ENCODE measurements at places on chromosomes 5 and 9.

- peak; percentile 52 for DNase-seq
These were observed 15.7 kb downstream of the PNPLA7 start for GRCh38 chr9:137534256-137535119.

DNA sequence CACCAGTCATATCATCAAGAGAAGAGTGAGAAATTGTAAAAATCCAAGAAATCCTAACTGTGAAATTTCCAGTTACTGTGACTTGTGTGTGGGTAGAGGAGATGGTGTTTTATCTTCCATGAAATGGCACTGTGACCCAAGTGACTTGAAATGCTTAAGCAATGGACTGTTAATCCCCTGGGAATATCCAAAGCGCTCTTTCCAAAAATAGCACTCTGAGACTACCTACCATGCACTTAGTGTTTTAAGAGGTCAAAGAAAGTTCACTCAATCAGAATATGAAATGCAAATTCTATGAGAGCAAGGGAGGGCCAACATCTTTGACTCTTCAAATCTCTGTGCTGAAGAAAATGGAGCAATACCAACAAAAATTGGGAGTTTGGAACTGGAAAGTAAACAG is 244.0 kb downstream of the GABRB2 start:
- DNase-seq = no peak

- no peak for DNase-seq
These were observed 67.8 kb downstream of the PTCH1 start for GRCh38 chr9:95449016-95449415.

DNA sequence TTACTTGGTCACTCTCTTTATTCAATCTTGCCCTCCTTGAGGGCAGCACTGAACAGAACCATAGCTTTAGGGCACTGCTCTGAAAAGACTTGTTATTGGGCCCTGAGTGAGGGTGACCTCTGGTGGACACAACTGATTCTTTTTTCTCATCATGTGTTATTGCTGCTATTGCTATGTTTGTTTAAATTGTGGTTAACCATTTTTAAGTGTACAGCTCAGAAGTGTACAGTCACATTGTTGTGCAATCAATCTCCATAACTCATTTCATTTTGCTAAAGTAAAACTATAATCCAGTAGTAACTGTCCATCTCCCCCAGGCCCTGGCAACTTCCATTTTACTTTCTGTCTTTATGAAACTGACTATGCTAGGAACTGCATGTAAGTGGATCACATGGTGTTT is 351.1 kb upstream of the RIOK2 start:
- peak; percentile 18 for DNase-seq

- no peak for DNase-seq
These were observed 40.5 kb upstream of the ANGPTL2 start for GRCh38 chr9:127162864-127163365.

DNA sequence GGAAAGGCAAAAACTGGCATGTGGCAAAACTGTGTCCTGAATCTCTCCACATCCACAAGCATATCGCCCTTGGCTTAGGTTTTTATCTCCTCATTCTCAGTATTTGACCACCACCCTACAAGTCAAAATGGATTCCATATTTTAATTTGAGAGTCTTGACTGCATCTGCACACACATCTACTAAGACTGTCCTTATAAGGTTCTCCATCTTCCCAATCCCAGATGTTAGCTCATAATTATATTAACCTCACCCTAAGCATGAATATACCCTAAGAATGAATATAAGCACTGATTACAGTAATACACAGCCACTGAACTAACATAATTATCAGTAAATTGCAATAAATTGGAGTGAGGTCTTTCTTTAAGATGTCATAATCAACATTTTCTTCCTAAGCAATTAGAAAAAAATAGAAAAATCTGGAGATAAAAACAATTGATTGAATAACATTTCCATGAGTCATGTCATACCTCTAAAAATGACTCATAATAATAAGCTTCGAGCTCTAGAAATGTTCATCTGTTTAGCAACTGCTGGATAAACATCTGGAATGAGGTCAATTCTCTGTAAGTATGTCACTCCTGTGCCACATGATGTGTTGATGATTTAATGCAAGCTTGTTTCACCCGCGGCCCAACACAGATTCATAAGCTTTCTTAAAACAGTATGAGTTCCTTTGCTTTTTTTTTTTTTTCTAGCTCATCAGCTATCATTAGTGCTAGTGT is 39.9 kb upstream of the PAM start:
- no peak for DNase-seq

- DNase-seq = no peak
These were observed 175.2 kb downstream of the GAS1 start for GRCh38 chr9:86771941-86772634.

DNA sequence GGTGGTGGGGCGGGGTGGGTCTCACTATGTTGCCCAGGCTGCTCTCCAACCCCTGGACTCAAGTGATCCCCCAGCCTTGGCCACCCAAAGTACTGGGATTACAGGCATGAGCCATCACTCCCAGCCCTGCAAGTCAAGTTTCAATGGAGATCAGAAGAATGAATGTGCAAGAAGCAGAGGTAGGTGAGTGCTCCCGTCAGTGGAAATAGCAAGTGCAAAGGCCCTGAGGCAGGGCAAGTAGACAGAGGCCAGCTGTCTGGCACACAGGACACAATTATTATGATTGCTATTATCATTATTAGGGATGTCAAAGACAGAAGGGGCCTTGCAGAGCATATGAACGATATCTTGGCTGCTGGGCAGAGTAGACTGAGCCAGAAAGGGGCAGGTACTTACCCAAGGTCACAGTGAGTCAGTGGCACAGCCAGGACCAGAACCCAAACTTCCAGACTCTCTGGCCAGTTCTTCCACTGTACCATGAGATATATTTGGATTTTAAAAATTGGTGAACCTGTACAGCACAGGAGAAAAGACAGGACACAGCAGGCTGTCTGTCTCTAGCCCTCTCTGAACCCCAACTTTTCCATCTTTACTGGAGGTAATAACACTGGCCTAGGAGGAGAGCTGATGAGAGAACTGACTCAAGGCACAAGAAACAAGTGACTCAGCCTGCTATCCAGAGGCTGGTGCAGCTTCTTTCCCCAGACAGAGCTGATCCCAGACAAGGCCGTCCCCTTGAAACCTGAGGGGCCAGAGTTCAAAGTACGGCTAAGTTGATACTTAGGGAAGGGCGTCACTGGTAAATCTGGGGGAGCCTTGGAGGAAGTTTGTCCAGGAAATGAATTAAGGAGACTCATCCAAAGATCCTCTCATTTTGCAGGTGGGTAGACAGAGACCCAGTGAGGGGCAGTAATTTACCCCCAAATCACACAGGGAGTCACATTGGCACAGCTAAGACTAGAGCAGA is 1.4 kb downstream of the HDHD3 start:
- no peak for DNase-seq

- DNase-seq = no peak
These were observed 177.2 kb upstream of the PITX1 start for GRCh38 chr5:135211083-135211790.

GRCh38 chr5:132295505-132296411 is 1.6 kb downstream of the SLC22A4 start:
- no peak for DNase-seq

- no peak for DNase-seq
These were observed 149.9 kb downstream of the FAM114A2 start for GRCh38 chr5:153888781-153889180.

DNA sequence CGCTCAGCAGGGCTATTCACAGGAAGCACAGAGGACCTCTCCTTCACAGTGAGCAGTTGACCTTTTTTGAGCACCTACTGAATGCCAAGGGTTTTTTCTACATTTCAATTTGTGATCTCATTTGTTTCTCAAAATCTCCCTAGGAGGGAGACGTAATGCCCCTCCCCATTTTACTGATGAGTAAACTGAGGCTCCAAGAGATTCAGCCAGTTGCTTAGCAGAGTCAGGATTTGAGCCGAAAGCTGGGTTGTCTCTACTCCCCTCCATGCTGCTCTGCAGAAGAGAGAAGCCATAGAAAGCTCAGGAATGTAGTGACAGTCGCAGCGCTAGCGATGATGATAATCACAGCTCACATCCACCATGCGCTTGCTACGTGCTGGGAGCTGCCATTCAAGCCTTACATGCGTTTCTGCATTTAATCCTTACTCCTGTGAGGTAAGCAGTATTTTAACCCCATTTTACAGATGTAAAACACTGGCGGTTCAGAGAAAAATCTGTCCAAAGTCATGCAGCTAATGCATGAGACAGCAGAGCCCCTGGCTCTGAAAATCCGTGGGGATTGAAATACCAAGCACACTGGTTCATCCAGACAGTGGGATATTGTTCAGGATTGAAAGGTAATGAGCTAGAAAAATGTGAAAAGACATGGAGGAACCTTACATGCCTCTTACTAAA is 33.8 kb downstream of the ERGIC1 start:
- DNase-seq = no peak

DNA sequence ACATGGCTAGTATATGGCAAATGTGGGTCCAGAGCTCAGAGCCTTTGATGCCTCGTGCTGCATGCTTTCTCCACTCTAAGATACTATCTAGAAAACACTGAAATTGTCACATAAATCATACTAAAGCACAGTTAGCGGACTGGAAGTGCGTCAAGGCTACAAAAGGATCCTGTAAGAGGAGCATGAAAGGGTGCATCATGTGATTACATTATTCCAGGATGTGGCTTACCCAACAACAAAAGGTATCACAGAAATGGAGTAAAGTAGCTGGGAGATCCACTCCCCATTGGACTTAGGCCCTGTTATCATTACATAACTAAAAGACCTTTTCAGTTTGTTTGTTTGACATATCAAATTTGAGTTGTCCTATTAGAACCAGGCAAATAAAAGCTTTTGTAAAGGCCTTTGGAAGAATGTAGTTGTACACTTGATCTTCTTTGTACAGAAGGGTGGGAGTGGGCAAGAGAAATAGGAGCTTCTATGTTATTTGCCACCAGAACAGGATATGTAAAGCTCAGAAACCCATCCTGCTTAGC is 6.9 kb downstream of the SLC31A1 start:
- DNase-seq = no peak

DNA sequence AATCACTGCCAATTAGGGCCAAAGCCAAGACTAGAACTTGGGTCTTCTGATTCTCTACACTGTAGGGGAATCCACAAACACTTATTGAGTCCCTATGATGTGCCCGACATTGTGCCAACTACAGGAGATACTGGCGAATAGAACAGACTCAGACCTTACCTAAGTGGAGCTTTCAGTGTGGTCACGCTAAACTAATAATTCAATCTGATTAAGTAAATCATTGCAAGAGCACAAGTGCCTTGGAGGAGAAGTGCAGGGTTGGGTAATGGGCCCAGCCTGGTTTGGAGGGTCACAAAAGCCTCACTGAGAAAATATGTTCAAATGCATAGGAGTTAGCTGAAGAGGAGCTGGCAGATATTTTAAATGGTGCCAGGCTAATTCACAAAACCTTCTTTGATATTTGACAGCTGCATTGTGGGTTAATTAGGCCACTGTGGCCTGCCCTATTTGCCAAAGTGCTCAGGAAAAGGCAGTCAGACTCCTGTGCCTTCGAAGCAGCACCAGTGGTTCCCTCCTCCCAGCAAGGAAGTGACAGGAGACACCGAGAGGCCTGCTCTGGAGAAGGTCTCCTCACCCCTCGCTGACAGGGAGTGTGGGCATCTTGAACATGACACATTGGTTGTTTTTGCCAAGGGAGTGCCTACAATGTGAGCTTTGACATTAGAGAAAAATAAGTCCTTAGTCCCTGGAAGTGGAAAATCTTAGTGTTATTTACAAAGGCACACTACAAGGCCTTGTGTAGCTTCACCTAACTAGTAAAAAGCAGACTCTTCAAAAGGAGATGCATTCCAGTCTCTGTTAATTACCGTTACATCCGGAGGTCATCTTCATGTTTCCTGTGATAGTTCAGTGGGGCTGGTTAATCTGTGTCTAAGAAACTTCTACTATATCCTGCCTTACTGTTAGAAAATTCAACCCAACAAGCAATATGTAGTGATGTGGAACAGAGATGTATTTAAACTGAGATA is 24.1 kb upstream of the TRAF1 start:
- no peak for DNase-seq

- peak; percentile 20 for DNase-seq
These were observed 96.0 kb downstream of the HINT1 start for GRCh38 chr5:131068893-131069643.

DNA sequence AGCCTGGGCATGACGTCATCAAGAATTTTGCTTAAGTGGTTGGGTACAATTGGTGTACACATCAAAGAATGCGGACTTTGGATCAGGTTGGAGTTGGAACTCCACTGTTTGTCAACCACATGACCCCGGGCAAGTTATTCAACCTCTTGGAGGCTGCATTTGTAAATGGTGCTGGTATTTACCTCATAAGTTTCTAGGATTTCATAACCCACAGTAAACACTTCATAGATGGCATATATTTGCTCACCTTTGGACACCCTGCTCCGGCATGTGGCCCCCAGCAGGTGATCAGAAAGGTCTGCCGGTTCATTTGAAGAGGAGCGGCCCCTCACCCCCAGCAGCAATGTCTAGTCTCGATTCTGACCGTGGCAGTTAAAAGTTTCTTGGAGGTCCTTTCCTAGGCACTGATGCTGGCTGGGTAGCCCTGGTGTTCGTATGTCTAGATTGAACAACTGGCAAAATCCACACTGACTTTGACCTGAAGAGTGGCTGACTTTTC is 60.6 kb downstream of the IL6ST start:
- DNase-seq = no peak

- DNase-seq = no peak
These were observed 122.1 kb upstream of the FBXL17 start for GRCh38 chr5:108503986-108504385.

DNA sequence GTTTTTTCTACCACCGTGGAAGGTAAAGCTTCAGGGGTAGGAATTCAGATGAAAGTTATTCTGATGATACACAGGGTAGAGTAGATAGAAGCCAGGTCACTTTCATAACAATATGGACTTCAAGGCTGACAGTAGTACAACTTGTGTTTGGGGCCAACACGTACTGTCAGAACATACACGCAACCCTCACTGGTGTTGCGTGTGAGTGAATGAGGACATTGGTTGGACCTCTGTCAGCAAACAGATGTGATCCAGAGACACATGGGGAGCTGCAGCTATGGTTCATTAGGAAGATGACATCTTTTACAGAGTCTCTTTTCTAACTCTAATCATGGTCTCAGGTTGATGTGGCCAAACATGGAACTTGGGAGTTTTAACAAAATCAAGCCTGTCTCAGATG is 70.1 kb upstream of the MOCS2 start:
- DNase-seq = no peak

DNA sequence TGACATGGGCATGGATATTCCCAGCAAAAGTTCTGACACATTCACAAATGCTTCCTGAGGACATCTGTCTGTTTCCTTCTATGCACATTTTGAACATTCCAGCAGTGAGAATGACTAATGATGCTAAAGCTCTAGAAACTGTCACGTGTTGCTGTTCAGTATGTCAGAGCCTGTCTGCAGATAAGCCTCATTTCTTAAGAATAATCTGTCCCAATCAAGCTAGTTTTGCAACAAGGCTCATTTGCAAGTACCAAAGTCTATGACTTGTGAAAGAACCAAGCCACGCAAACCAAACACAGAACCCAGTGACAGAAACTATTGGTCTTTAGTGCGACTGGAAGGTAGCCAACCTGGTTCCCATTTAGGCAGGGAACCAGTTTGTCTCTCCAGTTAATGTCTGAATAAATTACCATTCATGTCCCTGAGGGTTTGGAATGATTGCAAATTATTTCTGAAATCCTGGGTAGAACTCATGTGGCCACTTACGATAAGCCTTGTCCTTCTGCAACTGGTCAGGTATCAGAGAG is 178.5 kb downstream of the C9orf152 start:
- DNase-seq = no peak

GRCh38 chr9:5442400-5443011 is 4.8 kb upstream of the PLGRKT start:
- peak; percentile 68 for DNase-seq

GRCh38 chr5:109650493-109650892 is 39.2 kb upstream of the MAN2A1 start:
- DNase-seq = no peak
